ENCODE measurements at places on chromosomes 12 and 14.

GRCh38 chr14:98932431-98933325 is 339.3 kb downstream of the BCL11B start:
- no peak for DNase-seq

- DNase-seq = no peak
Observed at GRCh38 chr12:55008944-55009585, 10.7 kb upstream of the NEUROD4 start.

- DNase-seq = no peak
Observed at GRCh38 chr12:13816394-13816793, 165.0 kb downstream of the GRIN2B start.

DNA sequence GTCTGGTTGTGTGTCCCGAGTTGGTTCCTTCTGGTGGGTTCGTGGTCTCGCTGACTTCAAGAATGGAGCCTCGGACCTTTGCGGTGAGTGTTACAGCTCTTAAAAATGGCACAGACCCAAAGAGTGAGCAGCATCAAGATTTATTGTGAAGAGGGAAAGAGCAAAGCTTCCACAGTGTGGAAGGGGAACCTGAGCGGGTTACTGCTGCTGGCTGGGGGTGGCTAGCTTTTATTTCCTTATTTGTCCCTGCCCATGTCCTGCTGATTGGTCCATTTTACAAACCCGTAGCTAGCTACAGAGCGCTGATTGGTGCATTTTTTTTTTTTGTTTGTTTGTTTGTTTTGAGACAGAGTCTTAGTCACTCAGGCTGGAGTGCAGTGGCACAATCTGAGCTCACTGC is 29.3 kb downstream of the FGF6 start:
- DNase-seq = no peak

DNA sequence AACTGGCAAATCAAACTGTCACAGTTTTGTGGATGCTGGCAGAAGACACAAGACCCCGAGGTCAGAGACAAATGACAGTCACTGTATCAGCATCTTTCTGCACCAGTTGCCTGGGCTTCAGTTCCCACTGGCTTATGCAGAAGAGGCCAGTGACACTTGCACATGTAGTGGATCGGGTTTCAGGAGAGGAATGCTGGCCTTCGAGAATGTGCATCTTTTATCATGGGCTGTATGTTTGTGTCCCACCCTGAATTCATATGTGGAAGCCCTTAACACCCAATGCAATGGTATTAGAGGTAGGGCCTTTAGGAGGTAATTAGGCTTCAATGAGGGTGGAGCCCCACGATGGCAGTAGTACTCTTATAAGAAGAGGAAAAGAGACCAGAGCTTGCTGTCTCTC is 150.9 kb downstream of the SLC15A4 start:
- DNase-seq = no peak

GRCh38 chr12:131923260-131923659 is 5.8 kb upstream of the PUS1 start:
- DNase-seq = no peak

DNA sequence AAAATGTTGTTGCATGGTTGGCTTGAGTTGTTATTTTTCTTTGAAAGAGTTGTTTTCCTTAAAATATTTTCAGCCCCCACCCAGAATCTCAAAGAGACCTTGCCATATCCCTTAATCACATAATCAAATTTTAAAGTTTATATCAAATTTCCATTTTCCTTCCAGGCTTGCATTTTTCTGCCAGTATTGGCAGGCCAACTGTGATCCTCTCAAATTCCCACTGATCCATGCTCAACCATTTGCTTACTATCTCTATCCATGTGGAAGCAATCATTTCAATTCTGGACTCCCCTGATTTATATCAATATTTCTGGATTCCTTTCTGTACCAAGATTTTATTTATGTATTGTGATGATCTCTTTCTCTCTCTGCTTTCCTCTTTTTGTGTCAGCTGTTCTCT is 64.2 kb upstream of the PYGL start:
- no peak for DNase-seq

- DNase-seq = no peak
Observed at GRCh38 chr14:72894623-72895378, 900 bp upstream of the DPF3 start.

- no peak for DNase-seq
Observed at GRCh38 chr12:32265951-32266350, 133.4 kb upstream of the FGD4 start.

DNA sequence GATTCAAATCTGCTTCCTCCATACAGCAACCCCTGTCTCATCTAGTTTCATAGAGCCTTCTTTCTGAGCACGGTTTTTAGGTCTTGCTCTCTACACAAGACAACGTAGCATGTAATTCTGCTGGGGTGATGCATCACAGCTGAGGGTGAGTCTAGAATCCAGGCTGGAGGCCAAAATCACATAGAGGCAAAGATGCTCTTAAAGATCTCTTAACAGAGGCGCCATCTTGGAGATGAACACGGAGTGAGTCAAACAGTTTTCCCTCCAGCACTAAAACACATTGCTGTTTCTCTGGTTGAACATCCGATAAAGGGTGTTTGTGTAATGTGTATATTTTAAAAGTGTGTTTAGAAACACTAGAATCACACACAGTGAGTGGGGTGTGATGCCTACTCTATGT is 78.9 kb downstream of the NOS1 start:
- DNase-seq = no peak

GRCh38 chr14:87111126-87111525 is 881.9 kb downstream of the GALC start:
- no peak for DNase-seq

- no peak for DNase-seq
Observed at GRCh38 chr12:130817804-130818203, 21.2 kb downstream of the STX2 start.

GRCh38 chr14:105448706-105449111 is 25.9 kb upstream of the CRIP2 start:
- no peak for DNase-seq

DNA sequence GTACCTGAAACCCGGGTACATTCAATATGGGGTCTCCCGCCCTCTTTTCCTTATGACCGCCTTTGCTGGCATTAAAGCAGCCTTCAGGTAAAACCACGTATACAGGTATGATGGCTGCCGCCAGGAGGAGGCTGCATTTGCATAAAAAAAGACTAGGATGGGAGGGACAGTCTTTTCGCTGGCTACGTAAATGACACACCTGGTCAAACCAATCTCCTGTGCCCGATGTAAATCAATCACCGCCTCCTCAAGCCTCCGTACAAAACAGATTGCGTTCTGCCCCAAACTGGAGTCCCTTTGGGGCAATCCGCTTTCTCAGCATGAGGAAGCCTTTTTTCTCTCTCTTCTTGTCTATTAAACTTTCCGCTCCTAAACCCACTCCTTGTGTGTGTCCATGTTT is 8.1 kb upstream of the ALDH1L2 start:
- no peak for DNase-seq

DNA sequence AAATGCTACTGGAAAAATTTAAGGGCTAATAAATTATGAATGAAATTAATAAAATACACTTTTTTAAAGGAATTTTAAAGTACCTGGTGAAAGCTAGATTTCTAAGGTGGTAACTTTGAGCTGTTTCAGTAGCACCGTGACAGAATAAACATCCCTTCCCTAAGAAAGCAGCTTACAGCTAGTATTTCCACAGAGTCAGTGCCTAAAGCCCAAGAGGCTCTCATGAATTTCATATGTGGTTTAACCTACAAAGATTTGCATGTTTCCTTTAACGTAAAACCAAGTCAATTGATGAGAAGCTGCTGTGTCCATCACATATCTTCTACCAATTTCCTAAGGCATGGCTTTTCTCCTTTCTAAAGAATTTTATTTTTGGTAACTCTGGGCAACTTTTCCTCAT is 56.8 kb downstream of the IFNG start:
- DNase-seq = no peak

GRCh38 chr14:31942166-31942841 is 134.8 kb upstream of the ARHGAP5 start:
- no peak for DNase-seq

DNA sequence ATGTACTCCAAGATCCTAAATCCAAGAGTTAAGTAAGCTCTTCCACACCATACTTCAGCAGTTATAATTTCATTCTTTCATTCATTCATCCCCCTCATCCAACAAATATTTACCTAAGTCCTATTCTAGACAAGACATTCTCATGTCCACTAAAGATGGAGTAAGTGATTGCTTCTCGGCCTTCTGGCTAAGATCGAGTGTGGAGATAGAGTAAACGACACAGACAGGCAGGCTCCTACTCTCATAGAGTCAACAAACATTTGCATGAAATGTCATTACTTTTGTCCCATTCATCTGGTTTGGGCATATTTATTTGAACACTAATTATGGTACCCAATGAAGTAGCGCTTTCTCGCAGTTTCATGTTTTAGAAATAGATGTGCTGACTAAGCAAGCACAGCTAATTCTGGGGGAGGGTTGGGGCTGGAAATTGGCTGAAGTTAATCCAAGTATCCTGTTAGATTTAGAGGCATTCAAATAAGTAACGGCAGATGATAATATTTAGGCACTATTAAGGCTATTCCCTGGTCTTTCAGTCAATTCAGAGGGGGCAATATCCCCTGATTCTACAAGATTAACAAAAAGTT is 176.5 kb downstream of the CEP128 start:
- DNase-seq = no peak

GRCh38 chr12:53781228-53781801 is 29.5 kb upstream of the CISTR start:
- DNase-seq = no peak

Data from AG04449 (cell line).